Fibroblast of skin of abdomen (primary cell): ENCODE measurements at places on chromosomes 1 and 21.

DNA sequence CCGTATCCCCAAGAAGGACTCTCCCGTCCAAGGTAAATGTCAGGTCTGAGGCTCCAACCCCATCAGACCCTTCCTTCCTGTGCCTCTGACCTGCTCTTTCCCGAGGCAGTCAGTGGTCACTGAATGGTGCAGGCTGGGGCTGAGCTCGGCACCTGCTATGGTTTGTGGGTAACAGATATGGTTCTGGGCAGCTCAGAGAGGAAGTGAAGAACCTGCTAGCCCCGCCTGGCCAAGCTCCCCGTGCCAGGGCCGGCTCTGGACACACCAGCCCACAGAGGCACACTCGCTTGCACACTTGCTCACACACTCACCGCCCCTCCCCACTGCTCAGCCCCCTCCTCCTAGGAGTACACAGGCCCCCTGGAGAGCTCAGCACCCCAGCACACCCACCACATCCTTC lies 16.4 kb downstream of the NCMAP start:
- no peak for DNase-seq

DNA sequence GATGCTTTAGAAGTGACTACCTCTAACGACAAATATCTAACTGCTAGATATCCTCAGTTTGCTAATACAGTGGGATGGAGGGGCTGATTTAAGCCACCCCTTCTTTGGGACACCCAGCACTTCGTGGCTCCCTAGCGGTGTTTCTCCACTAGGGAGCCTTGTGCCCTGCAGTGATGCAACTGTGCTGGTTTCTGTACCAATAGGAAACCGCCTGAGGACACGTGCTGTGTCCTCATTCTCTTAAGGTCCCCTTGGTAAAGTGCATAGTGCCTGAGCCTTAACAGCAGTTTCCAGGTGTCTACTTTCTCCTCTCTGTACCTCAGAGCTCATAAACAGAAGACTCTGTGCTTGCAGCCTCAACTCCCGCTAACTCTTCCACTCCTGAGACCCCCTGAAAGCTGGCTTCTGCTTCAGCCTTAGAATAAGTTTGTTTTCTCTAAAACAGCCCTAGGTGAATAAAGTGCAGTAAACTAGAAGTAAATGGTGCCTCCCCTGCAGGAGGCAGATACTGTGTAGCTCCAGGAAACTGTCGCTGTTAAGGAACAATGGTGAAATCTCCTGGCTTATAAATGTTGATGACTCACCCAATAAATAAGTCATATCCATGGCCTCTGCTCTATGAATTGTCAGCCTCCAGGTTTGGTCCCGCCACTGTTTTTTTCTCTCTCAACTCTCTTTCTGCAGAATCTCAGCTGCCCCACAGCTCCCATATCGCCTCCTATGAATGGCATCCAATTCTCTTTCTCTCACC lies 130.4 kb downstream of the AK5 start:
- peak; percentile 48 for DNase-seq

DNA sequence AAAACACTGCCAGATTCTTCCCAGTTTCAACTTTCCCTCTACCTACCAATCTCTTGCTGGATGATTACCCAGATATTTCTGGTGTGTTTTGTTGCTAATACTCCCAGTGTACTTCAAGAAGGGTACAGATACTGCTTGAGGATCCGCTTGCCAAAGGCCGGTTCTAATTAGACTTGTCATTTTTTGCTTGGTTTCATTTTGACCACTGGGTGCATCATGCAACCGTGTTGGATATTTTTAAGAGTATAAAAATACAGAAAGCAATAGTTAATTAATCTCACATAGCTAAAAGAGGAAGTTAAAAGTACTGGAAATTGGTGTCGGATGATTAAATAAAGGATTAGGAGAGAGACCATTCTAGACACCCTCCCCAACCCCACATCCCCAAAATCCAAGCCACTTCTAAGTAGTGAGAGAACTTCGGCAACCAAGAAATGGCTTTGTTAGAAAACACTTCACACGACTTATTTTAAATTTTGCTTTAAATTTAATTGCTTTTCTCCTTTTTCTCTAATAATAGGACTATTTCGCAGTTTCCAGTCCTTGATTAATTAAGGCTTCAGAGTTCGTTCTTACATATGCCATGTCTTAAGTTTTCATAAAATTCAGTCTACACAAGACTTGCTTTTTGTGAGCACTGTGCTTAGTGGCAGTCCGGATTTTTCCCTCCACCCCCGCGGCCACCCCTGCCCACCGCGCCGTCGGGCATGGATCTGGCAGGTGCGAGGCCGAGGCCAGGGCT lies 2.5 kb upstream of the CDKN2C start:
- no peak for DNase-seq

- DNase-seq = no peak
These were observed 212.6 kb downstream of the BARHL2 start for GRCh38 chr1:90504509-90504908.

GRCh38 chr1:17909634-17910033 lies 154.5 kb downstream of the ACTL8 start:
- DNase-seq = peak; percentile 11

GRCh38 chr1:77218477-77219165 lies 609 bp downstream of the PIGK start:
- DNase-seq = peak; percentile 11
